Lung (tissue), 17 donors: ENCODE measurements at places on chromosomes 1 and 21. TPM values are rescaled to one million over a fixed set of nuclear protein-coding genes. Genes with fewer than 3 reads are reported as not detected.

The SMIM1 gene
- total RNA-seq, result 8.0 TPM

The FYB2 gene
- 5.1 TPM for total RNA-seq

The SRP9 gene
- total RNA-seq, result 192 TPM

The ALPL gene
- total RNA-seq, result 38.6 TPM

GRCh38 chr1:247445526-247446356, 12.2 kb downstream of the OR2B11 start:
- peak; percentile 14 for DNase-seq

DNA sequence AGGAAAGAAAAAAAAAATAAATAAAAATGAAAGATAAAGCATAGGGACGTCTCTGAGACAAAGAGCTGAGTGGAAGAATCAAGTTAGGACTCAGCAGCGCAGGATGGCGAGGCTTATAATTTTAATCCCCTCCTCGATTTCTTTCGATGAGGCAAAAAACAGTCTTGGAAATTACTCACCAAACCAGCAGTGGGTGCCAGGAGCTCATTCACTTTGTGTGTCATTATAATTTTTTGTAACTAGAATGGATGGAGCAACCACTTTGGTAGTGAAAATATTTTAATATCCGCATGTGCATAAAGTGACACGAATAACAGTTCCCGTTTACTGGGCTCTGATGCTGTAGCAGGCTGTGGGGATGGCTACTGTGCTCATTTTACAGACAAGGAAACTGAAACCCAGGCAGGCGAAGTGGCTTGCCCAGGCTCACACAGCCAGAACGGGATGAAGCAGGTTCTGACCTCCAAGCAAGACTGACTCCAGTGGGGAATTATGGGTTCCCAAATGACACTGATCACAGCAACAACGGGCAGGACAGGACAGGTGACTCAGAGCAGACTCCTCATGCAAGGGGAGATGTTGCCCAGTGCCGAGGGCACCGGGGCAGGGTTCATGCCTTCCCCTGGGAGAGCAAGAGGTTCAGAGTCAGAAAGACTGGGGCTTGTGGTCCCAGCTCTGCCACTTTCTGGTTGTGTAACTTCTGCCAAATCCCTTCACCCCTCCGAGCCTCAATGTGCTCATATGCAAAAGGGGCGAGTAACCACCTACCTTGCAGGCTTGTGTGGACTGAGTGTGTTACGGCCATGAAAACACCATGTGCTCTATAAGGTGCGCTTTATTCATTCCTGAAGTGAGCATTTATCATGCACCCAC, 63.6 kb downstream of the RUNX3 start:
- DNase-seq, result no peak

DNA sequence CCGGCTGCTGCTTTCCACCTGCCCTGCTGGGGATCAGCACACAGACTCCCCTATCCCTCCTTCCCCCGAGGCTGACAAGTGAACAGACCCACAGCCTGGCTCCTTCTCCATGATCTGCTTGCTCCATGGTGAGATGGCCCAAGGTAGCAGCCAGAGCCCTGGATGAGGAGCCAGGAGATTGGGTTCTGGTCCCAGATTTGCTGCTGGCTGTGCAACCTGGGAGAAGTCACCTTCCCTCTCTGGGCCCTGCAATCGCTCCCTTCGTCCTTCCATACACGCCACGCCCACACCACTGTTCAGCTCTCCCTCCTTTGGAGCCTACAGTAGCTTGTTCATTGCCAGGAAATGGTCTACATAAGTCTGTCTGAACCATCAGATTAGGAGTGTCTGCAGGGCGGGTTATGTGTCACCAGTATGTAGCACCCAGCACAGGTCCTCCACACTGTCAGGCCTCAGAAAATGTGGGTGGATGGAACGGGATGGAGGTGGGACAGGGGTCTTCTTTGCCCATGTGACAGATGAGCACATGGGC, 9.2 kb upstream of the EPHA8 start:
- DNase-seq, result no peak

- no peak for DNase-seq
These were observed 2.1 kb upstream of the LCE2C start for GRCh38 chr1:152673016-152673415.

- DNase-seq, result peak; percentile 89
These were observed 10.7 kb upstream of the RGS16 start for GRCh38 chr1:182614796-182615454.

- DNase-seq, result no peak
These were observed 4.6 kb downstream of the COL9A2 start for GRCh38 chr1:40312238-40313205.

DNA sequence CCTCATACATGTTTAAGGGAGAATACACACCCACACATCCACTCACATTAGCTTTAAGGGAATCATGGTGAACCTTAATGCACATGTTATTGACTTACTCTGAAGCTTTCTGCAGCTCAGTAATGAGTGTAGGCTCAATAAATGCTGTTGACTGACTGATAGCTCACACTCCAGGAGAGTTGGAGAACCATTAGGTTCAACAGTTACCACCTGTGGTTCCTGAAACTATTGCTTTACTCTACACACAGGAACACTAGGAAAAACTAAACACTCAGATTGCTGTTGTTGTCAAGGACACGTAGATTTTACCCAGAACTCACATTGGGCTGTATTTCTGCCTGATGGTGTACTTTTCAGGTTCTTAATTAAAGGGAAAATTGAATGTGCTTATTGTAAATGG, 37.3 kb downstream of the ZC3H11B start:
- no peak for DNase-seq

DNA sequence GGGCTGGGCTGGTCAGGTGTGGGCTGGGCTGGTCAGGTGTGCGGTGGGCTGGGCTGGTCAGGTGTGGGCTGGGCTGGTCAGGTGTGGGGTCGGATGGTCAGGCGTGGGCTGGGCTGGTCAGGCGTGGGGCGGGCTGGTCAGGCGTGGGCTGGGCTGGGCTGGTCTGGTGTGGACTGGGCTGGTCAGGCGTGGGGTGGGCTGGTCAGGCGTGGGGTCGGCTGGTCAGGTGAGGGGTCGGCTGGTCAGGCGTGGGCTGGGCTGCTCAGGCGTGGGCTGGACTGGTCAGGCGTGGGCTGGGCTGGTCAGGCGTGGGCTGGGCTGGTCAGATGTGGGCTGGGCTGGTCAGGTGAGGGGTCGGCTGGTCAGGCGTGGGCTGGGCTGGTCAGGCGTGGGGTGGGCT, 5.8 kb upstream of the FNDC10 start:
- DNase-seq, result no peak

DNA sequence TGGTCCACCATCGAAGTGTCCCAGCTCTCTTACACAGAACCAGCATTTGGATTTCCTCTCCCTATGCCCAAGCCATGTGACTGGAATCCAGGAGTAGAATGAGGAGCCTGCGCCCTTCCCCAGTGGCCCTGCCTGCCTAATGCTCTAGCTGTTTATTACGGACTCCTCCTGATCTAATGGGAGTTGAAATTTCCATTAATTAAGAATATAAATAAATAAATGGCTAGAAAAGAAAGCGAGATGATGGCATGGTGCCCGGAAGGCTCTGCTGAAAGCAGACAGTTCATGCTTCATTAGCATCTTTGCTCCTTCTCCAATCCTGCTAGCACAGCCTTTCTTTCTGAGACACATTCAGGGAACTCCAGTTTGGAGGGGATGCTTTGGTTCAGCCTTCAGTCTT, 216.2 kb downstream of the SEC16B start:
- DNase-seq, result peak; percentile 6

DNA sequence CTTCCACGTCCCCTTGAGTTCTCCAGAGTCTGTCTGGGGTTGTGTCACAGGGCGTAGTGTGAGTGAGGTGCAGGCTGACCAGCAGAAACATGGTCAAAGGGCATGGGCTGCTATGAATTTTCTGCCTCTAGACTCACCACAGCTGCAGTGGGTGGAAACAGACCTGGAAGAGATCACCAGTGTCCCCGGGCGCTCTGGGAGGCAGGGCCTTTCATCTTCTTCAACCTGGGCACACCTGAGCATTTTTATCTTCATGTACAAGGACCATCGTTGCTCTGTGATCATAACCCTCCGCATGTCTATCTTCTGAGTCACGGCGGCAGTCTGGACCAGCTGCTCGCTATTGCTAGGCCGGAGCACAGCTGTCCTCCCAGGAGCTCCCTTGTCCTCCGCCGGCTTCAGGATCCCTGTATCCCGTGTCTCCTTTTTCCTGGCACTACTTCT, 29.6 kb downstream of the DEGS1 start:
- DNase-seq, result no peak

DNA sequence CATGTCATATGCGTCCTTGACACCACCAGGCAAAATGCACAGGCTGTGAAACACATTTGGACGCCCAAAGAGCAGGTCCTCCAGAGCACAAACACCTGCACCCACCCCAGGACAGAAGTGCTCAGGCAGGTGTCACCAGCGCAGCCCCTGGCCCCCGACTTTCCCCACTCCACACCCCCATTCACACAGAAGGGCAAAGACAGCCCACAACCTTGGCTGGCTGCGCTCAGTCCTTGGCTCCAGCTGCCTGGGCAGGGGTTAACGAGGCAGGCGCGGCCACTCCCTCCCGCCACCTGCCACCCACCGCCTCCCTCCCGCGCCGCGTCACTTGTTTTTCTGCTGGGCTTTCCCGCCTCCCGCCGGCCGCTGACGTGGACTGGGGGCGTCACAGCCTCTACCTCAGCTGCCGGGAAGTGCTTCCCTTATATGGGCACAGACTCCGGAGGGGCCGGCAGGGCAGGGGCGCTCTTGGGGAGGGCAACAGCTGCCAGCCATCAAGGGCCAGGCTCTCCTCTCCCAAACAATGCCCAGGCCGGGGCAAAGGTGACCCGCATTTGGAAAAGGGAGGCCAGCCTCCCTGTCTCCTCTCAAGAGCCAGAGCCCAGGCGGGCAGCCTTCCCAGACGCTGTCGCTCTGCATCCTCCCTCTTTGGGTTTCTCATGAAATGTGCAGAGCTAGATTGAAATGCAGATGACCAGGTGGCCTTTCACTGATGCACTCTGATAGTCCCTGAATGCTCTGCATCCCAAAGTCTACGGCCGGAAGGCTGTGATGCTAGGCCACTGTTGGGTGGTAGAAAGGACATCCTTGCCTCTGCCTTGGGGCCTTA, 14.8 kb upstream of the BTG2 start:
- DNase-seq, result peak; percentile 94

DNA sequence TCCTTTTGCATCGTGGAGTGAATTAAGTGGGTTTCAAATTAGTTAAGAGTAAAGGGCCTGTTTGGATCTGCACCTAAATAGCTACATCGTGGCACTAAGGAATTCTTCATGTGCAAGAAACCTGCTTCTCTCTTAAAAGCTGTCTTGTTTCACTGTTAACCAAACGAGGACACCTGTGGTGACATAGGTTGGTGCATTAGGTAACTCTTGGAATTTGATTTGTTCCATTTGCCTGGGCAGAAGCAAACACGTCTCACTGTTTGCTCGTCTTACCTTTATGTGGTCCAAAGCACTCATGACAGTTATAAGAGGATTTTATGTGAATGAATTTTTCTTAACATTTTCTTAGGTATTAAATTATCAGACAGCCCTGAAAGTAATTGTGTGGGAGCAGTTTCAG, 60.9 kb downstream of the PRDM2 start:
- no peak for DNase-seq

GRCh38 chr1:184972315-184973055, 1.8 kb downstream of the NIBAN1 start:
- DNase-seq, result no peak

GRCh38 chr1:151461694-151462093, 2.4 kb upstream of the POGZ start:
- no peak for DNase-seq

DNA sequence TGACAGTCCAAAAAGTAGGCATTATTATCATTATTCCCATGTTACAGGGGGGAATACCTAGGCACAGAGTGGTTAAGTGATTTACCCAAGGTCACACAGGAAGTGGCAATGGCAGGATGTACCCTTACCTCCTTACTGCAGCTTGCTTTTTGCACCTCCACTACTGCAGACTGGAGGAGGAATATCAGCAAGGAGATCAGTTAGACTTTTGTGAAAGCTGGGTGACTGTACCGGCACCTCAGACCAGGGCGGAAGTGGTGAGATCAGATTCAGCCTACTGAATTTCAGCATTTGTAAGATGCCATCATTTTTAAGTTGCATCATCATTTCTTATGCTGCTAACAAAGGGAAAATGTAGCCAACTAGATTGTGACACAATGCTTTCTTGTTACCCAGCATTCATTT, 4.5 kb downstream of the ADARB1 start:
- DNase-seq, result peak; percentile 42

- peak; percentile 81 for DNase-seq
These were observed 25.7 kb downstream of the WARS2 start for GRCh38 chr1:119114786-119115185.

- no peak for DNase-seq
These were observed 622 bp upstream of the TMPRSS2 start for GRCh38 chr21:41508415-41509144.

DNA sequence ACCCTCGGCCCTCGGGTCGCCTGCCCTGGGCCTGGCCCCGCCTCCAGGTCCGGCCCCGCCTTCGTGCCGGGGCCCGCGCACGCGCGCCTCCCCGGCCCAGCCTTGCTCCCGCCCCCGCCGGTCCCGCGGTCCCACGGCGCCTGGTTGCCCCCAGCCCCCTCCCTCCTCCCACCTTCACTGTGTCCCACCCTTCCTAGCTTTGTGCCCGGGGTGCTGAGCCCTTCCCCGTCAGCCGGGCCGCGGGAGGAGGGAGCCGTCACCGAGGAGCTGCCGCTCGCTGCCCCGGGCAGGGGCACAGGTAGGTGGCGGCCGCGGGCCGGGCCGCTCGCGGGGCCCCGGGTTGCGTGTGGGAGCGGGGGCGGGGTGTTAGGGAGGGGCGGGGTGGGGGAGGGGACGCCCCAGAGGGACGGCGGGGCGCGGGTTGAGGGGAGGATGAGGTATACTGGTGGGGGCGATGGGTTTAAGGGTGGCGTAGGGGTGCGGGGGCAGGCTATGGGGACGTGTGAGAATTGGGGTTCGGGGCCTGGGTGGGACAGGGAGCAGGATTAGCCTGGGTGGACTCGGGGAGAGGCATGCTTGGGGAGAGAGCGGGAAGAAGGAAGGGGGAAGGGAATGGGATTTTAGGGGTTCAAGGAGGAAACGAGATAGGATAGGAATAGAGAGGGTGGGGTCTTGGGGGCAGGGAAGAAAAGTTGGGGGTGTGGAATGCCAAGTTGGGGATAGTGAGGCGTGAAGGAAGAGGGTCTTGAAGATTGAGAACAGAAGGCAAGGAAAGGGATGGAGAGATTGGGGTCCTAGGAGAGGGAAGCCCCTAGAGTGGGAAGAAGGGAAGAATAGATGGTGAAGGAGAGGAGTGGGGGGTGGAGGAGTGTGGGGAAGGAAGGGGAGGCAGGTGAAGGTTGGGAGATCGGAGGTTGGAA, at the start of gene LRRC42:
TSS of gene LRRC42 (plus strand) at position 99 of the 920 bp plus-strand sequence. CDS start 5,650 bp downstream, outside the sequence.
- DNase-seq, result no peak
